ENCODE measurements at places on chromosomes 5 and 9.

DNA sequence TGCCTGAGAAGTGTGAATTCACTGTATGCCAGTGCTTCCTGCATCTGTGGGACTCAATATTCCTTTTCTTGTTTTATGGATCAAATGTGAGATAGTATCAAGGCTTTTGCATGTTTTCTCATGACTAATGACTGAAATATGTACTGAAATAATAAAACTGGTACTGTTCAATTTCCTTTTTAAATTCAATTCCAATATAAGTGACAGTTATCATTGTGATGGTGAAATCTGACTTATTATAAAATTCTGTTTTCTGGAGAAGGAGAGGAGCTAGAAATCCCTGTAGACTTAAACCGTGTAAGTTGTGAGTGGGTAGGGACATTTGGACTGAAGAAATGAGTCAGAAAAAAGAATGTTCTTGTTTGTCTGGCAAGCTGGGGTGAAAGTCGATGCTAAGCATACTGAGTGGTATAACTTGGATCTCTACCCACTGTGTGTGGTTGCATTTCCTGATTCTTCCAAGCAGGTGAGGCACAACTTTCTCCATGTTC is 245.2 kb downstream of the EFNA5 start:
- DNase-seq = no peak

DNA sequence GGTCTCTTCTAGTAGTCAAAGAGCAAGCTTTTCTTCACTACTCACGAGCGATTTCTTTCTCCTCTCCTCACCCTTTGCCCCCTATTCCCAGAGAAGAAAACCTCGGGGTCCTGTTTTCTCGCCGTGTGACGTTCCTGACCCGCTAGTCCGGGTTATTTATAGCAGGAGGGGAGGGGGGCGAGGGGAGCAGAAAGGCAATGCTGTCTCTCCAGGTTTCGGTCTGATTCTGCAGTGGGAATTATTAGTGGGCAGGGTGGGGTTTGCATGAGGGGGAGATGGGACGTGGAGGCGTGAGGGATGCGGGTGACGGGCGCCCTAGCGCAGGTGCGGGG is 847 bp upstream of the GABRB2 start:
- no peak for DNase-seq

DNA sequence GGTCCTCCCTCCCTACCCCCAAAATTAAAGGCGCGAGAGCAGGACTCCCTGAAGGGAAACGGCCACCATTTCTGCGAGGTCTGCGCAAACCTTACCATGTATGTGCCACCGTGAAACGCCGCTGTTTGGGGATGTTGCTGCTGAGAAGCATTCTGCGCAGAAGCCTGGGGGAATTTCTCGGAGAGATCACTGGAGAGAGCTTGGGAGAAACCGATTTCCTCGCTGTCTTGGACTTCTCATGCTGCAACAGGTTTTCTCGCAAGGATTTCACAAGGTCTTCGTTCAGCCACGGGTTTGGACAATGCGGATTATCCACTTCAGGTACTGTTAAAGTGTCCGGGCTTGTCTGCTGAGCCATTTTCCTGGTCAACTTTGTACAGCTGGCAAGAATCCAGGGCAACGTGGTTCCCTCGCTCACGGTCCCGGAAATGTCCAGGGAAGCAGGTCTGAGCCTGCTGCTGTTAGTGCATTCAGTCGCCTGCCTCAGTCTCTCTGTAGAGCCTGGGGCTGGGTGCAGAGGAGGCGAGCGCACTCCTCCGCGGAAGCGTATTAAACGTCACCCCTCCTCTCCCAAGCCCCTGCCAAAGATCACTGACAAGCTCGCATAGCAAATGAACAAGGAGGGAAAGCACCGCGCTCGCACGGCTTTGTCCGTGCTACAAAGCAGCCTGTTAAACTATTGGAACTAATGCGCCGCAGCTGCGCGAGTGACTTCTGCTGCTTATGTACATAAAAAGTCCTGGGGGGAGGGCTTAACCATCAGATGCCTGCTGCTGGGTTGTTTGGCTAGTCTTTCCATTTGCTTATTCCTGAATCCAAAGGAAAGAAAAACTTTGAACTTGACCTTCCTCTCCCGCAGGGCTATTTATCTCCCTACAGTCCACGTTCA is 125.1 kb downstream of the PDE4D start:
- no peak for DNase-seq

GRCh38 chr5:72251386-72251785 is 68.7 kb downstream of the MRPS27 start:
- no peak for DNase-seq

DNA sequence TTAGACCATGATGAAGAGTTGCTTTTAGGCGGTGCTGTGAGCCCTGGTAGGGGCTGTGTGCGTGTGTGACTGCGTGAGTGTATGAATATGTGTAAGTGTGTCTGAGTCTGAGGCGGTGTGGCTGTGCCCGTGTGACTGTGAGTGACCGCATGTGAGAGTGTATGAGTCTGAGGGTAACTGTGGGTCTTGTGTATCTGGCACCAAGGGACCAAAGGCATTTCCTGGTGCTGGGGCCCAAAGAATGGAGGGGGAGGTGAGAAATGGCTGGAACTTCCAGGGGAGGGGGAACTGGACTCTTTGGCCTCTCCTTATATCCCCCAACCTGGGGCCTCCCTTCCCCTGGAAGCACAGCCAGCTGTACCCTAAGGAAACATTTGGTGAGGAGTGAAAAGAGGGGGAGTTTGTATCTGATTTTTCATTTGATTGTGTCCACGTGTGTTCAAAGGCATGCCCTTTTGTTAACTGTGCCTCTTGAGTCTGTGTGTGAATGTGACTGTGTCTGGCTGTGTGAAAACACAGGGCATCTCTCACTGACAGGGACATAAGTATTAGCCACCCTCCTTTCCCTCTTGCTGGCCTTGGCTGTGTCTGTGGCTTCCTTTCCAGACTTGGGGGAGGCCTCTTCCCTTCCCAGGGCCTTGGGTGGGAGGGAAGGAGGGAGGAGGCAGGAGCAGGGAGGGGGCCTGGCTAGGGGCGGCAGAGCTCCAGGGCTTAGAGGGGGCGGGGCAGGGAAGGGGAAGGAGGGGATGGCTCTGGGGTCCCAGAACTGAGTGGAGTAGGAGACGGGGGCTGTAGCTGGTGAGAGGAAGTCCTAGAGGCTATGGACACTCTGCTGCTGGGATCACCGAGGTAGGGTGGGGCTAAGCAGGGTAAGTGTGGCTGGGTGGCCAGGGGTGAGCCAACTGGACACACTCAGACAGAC is 1.4 kb downstream of the IL11RA start:
- DNase-seq = no peak

GRCh38 chr5:91110686-91111085 is 272.4 kb downstream of the ARRDC3 start:
- DNase-seq = no peak

DNA sequence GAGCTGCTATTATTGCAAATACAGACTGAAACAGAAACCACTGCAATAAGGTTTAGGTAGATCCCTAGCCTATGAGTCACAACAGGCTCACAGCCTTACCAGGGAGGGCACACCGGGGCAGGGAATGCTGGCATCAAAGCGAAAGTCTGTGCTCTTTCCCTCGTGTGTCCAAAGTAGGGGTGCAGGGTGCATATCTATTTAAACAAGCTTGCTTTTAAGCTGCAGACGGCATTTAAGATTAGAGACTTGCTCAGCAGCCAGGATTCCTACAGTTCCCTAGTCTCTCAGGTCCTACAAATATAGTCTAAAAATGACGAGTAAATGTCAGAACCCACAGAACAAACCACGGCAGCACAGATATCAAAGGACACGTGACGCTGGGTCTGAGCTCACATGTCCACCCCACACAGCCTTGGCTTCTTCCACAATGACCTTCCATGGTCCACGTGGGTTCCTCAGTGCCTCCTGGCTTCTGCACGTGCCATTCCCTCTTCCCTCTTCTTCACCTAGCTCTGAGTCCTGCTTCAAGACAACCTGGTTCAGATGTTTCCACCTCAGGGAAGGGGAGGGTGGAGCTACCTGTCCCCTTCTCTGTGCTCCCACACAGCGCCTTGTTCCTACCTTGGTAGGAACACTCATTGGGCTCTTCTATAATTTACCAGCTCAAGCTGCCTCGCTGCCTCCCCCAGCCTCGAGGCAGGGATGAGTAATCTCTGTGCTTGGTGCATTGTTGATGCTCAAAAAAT is 193.2 kb downstream of the MAPKAP1 start:
- no peak for DNase-seq

- no peak for DNase-seq
Measured at GRCh38 chr9:128724744-128725211, 851 bp upstream of the ZDHHC12 start.

GRCh38 chr9:132383462-132383883 is 23.2 kb downstream of the TTF1 start:
- no peak for DNase-seq

GRCh38 chr5:149392718-149393117 is 13.6 kb upstream of the IL17B start:
- no peak for DNase-seq

DNA sequence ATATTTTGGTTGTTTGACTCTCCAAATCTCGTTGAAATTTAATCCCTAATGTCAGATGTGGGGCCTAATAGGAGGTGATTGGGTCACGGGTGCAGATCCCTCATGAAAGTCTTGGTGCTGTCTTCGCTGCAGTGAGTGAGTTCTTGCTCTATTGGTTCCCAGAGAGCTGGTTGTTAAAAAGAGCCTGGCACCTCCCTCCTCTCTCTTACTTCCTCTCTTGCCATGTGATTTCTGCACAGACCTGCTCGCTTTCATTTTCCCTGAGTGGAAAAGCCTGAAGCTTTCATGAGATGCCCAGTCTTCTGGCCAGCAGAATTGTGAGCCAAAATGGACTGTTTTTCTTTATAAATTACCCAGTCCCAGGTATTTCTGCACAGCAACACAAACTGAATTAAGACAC is 221.6 kb downstream of the MAT2B start:
- no peak for DNase-seq

DNA sequence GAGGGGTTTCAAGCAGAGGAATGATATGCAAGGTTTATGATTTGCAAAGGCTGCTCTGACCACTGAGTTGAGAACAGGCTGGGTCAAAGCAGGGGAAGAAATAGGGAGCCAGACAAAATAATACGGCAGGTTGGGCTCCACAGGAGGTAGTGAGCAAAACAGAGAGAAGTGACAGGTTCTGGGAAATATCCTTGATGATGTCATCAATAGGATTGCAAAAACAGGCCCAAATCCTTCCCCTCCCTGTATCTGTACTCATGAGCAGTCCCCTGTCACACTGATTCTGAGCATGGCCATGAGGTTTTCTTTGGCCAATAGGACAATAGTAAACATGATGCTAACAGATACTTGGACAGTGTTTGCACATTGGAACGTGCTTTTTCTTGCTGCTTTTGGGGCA is 471.8 kb upstream of the BRINP1 start:
- no peak for DNase-seq

DNA sequence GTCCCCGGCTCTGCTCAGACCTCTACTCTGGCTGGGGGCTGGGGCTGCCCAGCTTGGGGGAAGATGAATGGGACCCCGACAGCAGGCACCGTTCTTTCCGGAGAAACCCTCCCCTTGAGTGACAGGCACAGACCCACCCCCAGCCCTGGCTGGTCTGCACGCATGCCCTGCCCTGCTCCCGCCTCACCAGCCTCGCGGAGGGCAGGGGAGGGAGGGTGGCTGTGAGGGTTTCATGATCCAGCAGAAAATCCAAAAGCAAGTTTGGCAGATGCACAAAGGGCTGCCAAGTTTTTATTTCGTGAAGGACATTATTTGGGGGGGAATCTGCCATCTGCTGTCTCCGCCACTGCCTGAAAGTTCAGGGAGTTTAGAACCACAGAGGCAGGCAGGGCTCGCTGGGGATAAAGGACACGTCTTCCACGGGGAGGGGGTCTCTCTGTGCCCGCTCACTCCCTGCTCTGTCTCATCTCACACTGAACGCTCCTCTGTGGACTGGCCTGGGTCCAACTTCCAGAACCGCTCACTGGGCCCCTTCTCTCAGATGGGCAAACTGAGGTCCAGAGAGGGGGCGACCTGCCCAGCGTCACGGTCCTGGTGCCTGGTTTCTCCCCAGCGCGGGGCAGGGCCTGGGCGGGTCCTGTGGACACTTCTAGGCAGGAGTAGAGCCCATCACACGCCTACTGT is 92.9 kb downstream of the RXRA start:
- no peak for DNase-seq

GRCh38 chr5:141508798-141509611 is 20.1 kb downstream of the PCDHGC5 start:
- no peak for DNase-seq

DNA sequence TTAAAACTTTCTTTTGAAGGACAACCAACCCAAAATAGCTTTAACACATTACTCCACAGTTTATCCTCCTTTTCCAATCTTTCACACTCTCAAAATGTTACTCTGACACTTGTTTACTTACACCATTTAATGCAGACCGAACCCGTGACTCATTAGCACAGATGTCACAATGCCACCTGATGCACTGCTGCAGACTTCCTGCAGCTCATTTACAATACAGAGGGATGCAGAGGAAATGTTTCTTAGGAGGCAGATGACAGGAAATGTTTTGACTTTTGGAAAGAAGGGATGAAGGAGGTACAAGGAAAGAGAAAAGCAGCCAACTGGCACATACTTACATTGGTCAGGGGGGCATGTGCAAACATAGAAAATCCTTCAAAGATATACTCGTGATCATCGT is 39.0 kb downstream of the DROSHA start:
- DNase-seq = no peak

- DNase-seq = no peak
Measured at GRCh38 chr9:75810063-75810462, 80.4 kb upstream of the PCSK5 start.

DNA sequence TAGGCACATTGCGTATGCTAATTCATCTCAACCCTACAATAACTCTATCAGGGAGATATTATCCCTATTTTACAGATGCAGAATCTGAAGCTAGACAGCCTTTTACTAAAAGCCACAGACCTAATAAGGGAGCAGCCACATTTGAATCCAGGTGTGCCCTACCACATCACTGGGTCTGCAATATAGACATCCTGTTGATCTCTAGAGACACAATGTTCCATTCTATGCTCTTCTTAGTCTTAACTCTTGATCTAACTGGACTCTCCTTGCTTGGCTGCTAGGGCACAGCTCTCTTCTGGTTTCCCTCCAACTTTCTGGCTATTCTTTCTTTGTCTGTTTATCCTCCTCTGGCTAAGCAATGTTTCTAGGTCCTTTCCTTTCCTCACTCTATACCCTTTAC is 1.4 kb upstream of the SPATA6L start:
- DNase-seq = no peak

GRCh38 chr5:84215521-84215920 is 169.2 kb downstream of the EDIL3 start:
- DNase-seq = no peak

- no peak for DNase-seq
Measured at GRCh38 chr5:171499611-171500010, 80.2 kb downstream of the FGF18 start.
